ENCODE measurements at places on chromosomes 2 and 18.
A peak's percentile ranks its signal among the peaks of the same experiment; 100 is the strongest.

- no peak for DNase-seq
Measured at GRCh38 chr18:23106575-23106974, 28.7 kb upstream of the CABLES1 start.

DNA sequence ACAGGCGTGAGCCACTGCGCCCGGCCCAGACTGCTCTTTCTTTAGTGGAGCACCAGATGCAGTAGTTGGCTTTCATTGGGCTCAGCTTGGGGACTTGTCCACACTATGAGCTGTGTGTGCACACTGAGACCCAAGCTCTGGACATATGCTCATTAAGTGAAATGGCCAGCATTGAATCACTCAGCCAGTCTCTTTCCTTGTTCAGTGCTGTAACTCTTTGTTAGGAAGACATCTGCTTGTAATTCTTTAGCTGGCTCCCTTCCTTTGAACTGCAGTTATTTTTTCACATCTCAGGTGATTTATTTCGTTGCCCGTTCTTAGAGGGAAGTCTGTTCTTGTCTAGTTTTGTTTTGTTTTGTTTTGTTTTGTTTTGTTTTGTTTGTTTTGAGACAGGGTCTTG, 70.5 kb downstream of the CAB39 start:
- no peak for DNase-seq

GRCh38 chr2:39731546-39731945, 47.5 kb downstream of the THUMPD2 start:
- no peak for DNase-seq

DNA sequence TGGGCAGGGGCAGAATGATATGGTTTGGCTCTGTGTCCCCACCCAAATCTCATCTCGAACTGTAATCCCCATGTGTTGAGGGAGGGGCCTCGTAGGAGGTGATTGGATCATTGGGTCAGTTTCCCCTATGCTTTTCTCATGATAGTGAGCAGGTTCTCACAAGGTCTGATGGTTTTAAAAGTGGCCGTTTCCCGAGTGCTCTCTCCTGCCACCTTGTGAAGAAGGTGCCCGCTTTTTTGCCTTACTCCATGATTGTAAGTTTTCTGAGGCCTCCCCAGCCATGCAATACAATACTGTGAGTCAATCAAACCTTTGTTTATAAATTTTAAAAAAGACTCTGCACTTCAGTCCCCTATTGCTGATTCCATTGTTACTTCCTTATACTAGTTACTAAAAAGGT, 82.9 kb upstream of the CDKL4 start:
- DNase-seq, result no peak

DNA sequence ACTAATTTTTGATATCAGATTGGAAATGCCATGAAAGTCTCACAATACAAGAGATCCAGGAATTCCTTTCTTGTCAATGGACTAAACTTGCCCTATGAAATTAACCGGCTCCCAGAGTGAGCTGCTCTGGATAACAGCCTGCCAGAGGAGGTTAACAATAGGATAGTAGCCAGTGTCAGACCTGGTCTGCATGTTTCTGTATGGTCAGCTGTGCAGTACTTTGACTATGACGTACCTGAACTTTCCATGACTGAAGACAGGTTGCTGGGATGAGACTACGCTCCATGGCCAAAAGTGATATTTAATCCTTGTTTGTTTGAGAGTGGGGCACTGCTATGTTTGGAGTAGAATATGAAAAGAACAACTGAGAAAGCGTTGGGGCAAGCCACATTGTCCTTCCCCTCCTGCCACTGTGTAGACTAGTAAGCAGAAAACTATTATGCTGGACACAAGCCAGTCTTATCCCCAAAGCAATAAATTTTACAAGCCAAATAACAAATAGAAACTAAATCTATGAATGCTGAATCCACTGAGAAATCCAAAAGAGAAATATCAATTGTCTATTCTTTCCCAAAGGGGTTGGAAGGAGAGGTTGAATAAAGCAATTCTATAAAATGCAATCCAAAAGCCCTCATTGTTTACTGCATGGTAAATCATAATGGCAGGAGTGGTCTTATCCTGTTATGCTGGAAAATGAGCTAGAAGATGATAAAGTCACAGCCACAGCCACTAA, 115.5 kb upstream of the CYP26B1 start:
- no peak for DNase-seq

GRCh38 chr2:48548840-48549239, 18.9 kb downstream of the STON1 start:
- DNase-seq, result no peak

DNA sequence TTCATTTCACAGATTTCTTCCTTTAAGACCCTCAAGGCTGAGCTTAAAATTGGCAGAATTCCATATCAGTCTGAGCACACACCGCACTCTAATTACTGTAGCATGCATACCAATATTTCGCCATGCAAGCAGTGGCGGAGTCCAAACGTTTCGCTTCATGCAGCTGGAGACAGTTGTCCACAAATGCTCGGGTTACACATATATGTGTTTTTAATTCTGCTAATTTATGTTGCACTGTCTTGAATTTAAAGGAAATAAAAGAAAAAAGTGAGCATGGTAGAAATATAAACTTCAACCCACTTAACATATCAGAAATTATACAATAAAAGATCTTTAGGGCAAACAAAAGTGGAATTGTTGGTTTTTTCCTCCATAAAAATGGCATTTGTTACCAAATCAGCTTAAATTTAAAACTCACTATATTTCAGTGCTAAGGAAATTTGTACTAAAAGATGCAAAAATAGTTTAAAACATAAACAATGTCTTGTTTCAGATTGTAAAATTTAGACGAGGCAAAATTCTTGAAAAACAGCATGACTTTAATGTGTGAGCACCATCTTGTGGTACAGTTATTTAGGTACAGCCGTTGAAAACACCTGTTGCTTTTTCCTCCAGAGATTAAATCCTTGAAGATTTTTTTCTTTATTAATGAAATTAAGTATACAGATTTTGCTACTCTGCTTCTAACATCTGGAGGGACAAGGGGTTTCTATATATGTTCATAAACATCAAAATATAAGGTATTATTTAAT, 24.1 kb upstream of the KANSL1L start:
- no peak for DNase-seq

DNA sequence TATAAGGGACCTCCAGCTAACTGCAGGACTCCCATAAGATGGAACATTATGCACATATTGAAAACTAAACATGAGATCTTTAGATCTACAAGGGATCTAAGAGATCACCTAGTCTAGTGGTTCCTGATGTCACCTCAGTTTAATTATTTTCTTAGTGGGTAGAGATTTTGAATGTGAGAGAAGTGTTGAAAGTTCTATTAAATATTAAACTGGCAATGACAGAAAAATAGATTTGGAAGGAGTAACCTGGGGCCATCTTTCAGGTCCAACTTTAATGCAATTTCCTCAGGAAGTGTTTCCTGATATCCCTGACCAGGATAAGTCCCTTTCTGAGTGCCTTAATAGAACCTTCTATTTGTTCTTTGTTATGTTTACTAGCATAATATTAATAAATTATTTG, 29.1 kb upstream of the CPS1 start:
- DNase-seq, result no peak

GRCh38 chr18:22632191-22632590, 214.5 kb upstream of the CTAGE1 start:
- DNase-seq, result no peak

DNA sequence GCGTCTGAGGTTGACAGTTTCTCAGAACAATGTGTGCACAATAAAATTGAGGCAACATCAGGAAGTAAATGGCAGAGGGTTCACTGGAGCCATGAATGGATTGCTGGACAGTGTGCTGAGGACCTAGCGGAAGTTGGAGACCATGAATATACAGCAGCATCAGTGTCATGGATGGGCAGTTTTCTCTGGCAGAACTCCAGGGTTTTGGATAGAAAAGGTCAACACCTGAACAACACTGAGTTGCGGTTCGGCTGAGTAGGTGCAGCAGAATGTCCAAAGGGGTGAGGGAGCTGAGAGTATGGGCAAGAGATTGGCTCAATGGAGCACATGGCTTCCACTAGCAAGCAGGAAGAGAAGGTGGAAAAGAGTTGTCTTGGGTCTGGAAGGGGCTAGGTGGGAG, 73.7 kb downstream of the DNER start:
- no peak for DNase-seq

DNA sequence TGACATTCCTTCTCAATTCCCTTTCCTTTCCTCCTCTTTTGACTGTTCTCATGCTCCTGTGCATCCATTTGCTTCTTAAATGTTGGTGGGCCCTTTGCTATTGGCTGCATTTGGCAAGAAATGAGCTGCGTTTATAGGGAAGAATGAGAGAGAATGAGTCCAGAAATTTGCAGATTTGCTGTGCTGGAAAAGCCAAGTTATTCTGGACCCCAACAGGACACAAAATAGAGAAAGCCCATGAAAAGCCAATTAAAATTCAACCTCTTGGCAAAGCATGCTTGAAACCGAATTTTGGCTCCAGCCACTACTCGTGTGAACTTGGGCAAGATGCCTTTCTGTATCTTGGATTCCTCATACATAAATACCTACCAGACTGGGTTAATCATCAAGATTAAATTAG, 1.3 kb upstream of the SCLY start:
- no peak for DNase-seq

DNA sequence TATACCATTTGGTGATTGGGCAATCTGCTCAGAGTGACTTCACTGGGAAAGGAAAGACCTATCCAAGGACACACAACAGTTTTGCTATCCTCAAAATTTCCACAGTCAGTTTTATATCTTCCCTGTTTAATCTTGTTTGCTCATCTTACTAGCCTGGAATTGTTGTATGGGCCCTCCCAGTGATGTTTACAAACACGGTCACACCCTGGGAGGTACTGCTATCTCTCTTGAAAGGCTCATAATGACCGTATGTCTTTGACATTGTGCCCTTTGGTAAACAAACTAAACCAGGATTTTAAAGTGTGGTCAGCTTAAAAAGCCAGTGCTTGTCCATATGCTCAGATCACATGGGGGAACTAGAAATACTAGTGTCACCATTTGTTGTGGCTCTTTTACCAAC, 277.0 kb downstream of the CDH2 start:
- DNase-seq, result no peak

DNA sequence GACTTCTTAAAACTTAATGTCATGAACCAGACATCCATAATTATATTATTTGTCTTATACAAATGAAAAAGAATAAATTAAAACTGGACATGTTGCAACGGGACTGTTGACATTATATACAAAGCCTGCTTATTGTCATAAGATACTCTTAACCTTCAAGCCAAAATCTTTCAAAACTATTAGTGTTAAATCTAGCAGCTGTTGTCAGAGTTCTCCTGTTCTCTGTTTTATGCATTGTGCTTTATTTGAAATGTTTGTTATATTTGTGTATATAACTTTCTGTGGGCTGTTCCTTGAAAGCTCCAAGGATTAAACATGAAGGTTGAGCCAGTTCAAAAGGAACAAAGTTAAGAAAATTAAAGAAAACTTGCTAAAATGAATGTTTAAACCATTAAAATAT, 335.5 kb upstream of the NT5C1B start:
- no peak for DNase-seq

DNA sequence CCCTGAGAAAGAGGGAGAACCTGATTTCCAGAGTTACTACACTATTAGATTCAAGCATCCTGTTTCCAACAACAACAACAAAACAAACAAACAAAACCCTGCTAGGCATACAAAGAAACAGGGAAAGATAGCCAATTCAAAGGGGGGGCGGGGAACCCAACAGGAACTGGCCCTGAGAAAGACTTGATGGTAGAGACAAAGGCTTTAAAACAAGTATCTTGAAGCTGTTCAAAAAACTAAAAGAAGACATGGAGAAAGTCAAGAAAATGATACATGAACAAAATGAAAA, 147.1 kb downstream of the THADA start:
- DNase-seq, result no peak

DNA sequence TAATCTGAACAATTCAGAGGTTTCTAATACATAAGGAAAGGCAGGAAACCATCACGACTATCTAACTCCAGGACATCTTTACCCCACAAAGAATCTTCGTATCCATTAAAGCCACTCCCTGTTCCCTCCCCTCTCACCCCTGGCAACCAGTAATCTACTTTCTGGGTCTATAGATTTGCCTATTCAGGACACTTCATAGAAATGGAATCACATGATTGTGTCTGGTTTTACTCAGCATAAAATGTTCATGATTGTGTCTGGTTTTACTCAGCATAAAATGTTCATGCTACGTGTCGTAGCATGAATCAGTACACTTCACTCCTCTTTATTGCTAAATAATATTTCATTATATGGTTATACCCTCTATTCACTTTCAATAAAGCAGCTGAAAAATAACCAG, 11.6 kb downstream of the FECH start:
- DNase-seq, result no peak

DNA sequence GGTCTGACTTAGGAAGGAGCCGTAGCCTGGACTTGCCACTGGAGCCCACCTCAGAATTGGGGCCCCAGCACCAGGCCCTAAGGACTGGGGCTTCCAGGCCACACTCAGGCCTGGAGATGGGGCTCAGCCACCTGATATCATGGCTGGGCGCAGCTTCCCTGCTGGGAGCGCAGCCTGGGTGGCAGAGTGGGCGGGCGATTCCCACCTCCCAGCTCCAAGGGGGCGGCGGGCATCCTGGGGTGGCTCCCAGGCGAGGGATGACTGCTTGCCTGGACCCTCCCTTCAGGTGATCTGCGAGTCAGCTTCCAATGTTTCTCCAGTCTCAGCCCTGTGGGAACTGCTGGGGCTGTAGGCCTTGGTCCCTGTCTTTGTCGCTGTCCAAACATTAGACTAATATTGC, 20.1 kb downstream of the GPR35 start:
- DNase-seq, result no peak

DNA sequence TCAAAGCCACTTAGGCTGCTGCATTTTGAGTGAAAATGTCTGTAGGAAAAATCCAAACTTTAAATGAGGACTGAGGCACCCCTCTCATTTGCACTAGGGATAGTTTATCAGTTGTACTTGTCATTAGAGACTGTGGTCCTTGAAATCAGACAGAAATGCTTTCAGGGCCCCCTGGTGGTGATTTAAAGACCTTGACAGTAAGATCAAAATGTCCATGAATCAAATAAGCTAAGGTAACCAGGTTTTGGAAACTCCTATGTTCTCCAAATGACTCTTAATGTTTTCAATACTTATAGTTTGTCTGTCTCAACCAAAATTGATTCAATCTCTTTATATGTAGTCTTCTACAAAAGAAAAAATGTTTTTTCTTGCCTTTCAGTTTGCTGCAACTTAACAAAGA, 28.8 kb upstream of the DDX18 start:
- DNase-seq, result peak; percentile 6

DNA sequence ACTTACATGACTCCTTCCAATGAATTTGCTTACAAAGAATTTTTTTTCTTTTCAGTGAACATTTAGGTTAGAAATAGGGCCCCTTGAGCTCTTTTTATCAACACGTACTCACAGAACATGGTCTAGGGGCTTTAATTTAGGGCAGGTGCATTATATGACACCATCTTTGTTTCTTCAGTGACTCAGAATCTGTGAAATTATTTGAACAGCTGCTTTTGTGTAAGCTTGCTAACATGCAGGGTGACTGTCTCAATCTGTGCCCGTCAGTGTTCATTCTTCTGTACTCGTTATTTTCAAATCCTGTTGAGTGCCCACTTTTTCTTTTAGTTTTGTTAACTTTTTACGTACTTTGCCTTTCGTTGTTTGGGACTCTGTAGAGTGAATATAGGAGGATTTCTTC, 52.8 kb upstream of the CABYR start:
- DNase-seq, result no peak

Data from right kidney (tissue), 9 donors.